Stimulated activated CD8-positive, alpha-beta memory T cell treated with anti-CD3 and anti-CD28 coated beads, Interleukin-7, amount 100 ng/mL, for 1 hour (primary cell): ENCODE measurements at places on chromosomes 3 and 15.

- DNase-seq, result no peak
Measured at GRCh38 chr3:10248984-10249748, 907 bp downstream of the TATDN2 start.

DNA sequence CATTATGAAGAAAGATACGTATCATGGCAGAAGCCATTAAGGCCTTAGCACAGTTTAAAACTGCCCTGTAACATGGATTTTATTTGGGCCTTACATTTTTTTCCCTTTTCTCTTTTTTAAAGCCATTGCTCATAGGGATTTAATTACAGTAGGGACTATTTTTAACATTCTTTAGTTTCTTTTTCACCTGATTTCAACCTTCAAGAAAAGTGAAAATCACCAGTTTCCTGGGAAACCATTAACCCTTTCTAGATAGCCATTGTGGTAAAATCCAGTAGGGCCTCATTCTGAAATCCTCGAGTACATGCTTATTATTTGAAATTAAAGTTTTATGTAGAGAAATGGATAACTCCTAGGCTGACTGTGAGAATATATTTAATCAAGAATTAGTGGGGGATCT lies 3.1 kb downstream of the SPRED1 start:
- no peak for DNase-seq

GRCh38 chr3:110767838-110768237 lies 303.8 kb upstream of the NECTIN3 start:
- DNase-seq, result no peak

- no peak for DNase-seq
Measured at GRCh38 chr15:82943176-82943575, 9.3 kb downstream of the HOMER2 start.

DNA sequence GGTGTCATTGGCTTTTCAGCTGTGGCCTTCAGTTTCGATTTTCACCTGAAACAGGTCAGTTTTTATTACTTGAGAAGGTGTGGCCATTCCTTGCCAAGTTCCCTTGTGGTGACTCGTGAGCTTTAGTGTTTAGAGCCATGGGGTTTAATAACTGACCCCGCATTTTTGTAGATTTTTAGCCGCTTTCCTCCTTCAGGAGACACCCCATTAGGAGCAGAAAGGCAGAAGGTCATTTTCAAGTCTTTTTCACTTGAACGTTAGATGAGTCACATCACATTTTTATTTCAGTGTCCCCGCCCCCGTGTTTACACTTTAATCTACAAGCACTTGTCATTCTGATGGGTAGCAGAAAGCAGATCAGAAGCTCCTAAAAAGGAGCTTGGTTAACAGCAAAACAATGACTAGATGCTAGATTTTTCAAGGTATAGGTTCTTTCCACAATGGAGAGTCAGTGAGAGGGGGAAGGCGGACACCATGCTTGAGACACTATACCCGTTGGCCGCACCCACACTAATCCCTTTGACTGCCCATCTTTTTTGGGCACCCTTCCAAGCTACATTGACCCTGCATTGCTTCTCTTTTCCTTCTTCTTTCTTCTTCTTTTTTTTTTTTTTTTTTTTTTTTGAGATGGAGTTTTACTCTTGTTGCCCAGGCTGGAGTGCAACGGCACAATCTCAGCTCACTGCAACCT lies 132.7 kb downstream of the GHSR start:
- DNase-seq, result no peak

GRCh38 chr15:84715441-84716035 lies 401 bp downstream of the SEC11A start:
- no peak for DNase-seq

DNA sequence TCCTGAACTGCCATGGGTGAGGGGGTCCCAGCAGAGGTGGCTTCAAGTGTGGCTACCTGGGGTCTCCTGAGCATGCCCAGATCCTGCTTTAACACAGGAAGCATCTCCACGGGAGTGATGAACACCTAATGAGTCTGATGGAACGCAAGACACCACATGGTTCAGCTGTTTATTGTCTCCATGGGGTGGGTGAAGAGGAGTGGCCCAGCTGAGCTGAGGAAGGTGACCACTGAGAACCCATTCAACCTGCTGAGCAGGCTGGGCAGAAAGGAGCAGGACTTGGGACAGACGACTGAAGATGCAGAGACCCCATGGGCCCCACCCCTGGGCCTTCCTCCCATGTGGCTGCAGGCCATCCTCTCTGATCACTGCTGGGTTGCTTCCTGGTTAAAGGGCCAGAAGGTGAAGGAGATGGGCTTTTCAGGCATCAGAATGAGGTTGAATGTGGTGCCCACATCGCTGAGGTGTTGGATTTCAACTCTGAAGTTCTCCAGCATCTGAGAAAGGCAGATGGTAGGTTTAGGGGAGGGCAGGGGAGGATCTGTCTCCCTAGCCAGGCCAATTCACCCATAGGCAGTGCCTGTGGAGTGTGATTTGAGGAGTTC lies 29.7 kb downstream of the CYP11A1 start:
- DNase-seq, result no peak

DNA sequence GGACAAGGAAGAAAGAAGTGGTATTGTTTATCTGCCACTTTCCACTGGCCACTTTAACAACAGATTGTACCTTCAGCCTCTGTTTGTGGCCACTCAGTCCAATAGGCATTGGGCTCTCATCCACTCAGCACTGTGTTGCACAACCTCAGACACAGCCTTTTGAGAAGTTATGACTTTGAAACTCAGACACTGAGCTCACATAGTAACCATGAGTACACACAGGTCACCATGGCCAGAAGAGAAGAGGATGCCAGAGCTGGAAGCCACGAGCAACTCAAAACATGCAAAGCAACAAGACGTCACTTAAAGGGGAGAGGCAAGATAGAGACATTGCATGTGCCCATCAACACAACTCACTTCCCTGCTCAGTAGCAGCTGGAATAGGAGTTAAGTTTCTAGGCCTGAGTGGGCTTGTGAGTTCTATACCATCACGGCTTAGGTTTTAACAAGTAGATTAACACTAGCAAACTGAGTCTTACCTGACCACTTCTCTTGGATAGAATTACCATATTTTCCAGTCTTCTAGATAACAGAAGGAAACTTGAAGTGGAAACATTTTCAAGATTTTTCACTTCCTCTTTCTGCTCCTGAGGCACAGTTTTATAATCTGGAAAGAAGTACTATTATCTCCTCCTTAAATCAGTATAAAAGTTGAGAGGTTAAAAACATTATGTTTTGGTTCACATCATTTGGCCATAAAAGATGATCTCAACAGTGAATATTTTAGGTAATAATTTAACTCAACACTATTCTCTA lies 103.5 kb downstream of the IMPG2 start:
- DNase-seq, result no peak

DNA sequence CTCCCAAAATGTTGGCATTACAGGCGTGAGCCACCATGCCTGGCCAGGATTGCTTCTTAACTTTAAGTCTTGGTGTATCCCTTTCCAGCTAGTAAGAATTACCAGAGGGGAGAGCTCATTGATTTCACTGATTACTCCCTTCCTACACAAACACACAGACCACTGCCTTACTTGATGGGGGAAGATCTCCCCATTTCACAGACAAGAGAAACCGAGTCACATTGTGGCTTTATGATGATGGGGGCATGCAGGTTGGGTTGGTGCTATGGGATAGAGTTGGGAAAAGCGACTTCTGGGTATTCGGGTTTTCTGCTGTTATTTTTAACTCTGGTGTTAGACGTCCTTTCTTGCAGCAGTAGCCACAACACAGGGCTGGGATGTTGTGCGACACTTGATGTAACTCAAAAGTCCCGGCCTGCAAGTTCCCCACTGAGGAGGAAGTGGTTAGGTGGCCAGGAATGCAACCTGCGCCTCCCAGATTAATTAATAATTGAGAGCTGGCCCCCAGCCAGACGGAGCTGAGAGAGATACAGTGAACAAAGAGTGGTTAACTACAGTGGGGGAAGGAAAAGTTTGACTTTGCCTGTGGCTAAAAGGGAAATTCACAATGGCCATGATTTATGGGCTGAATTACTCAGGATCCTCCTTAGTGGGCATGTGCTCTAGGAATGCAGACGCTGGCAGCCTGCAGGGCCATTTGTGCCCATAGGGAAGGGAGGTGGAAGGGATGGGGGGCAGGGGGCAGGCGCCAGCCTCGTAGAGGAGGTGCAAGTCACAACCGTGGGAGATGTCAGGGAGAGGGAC lies 63.6 kb downstream of the SMAD6 start:
- DNase-seq, result no peak

GRCh38 chr3:53083949-53084309 lies 38.1 kb upstream of the SFMBT1 start:
- no peak for DNase-seq

GRCh38 chr3:187040516-187041361 lies 98.6 kb downstream of the RPL39L start:
- DNase-seq, result no peak

GRCh38 chr3:141411251-141411771 lies 43.0 kb downstream of the ZBTB38 start:
- DNase-seq, result no peak

DNA sequence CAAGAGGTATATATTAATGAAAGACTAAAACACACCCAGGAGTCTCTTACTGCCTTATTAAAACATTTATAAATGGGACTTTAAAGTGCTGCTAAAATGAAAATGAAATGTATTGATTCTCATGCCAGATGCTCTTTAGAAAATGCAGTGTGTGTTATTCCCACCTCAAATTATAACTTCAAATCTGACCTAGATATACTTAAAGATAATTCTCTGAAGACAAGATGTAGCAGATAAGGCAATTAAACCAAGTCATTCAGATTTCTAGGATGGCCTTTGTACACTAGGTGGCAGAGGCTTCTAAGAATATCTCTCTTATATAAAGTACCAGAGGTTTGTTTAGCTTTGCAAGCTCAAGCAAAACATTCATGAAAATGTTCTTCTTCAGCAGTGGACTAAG lies 26.9 kb upstream of the GOLGA8B start:
- no peak for DNase-seq

DNA sequence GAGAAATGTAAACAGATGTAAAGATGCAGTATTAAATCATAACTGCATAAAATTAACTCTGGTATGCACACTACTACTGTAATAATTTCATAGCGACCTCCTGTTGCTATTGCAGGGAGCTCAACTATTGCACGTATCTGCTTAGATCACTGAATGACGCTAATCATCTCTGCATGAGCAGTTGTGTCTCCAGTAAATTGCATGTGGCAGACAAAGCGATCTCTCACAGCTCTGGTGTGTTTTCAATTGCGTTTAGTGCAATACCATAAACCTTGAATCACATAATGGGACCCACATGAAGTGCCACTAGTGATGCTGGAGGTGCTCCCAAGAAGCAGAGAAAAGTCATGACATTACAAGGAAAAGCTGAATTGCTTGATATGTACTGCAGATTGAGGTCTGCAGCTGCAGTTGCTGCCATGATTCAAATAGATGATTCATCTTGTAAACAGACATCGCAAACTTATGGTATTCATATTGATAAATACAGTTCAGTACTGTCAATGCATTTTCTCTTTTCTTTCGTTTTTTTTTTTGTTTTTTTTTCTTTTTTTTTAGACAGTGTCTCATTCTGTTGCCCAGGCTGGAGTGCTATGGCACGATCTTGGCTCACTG lies 30.2 kb upstream of the LCTL start:
- DNase-seq, result no peak

- DNase-seq, result no peak
Measured at GRCh38 chr3:44842376-44842775, 19.3 kb upstream of the TMEM42 start.

- no peak for DNase-seq
Measured at GRCh38 chr15:45790325-45790943, 155.6 kb downstream of the SQOR start.

GRCh38 chr15:25226360-25226759 lies 212.5 kb downstream of the UBE3A start:
- no peak for DNase-seq

DNA sequence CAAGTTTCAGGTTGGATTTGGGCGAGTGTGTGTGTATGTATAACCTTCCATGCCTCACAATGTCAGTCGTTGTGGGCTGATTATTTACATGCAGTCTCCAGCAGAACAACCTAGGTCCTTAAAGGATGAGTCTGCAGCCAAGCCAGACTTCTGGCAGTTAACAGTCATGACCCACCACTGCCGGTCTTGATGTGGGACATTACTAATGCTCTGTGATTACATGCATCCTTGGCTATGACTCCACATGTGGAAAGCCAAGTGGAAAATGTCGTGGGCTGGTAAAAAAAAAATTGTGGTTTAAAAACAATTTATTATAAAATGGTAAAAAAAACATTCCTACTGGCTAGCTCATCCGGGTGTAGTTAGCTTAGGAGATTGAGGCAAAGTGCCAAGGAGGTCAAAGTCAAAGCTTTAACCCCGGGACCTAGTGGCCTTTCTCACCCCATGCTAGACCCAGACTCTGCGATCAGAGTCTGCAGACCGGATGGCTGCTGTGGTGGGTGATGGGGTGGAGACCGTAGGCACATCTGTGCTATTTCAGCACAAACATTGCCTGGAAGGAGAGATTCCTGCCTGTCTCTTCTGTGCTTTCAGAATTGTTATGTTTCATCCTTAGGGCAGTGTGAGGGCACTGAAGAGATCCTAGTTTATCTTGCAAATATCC lies 6.8 kb downstream of the RARRES1 start:
- DNase-seq, result no peak

DNA sequence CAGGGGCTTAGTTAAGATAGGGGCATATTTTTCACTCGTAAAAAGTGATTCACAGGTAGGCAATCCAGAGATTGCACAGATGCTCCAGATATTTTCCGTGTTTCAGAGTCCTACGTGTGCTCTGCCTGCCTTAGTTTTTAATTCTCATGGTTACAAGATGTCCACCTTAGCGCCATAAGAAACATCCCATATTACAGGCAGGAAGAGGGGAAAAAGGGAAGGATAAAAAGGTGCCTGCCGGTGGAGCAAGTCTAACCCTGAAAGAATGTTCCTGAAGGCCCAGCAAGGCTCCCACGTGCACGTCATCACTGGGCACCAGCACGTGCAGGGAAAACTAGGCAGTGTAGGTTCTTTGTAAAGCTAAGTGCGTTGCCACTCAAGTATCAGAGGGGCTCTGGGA lies 10.1 kb upstream of the MOBP start:
- DNase-seq, result no peak

DNA sequence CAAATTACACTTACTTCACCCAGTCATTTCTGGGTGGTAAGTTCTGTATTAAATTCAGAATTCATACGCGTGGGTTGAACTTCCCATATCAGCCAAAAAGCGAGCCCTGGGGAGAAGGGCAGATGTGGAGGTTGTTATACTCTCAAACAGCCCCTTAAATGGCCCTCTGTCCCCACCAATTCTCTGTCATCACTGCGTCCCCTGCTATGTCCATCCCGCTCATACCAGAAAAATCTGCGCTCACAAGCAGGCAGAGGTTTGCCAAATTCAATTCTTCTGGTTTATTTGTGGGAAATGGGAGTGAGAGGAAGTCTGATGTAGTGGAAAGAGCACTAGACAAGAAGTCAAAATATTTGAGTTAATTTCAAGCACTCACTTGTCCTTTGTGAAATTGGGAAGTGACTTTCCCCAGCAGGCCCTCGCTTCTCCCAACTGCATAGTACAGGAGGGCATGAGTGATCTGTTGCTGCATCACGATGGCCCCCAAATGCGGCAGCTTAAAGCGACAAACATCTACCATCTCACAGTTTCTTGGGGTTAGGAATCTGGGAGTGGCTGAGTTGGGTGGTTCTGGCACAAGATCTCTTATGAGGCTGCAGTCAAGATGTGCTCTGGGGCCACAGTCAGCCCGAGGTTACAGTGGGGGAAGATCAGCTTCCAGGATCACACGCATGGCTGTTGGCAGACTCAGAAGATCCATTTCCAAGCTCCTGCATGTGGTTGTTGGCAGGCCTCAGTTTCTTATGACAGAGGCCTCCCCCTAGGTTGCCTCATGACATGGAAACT lies 67.7 kb downstream of the CPN2 start:
- DNase-seq, result no peak

GRCh38 chr3:184230081-184230602 lies 757 bp downstream of the VWA5B2 start:
- no peak for DNase-seq

GRCh38 chr15:68431792-68432401 lies at the start of gene ITGA11:
TSS of gene ITGA11 (minus strand) at chr15:68432163. CDS start at chr15:68432066, 97 bp downstream.
- DNase-seq, result no peak
